NCI-H460 (cell line): ENCODE measurements at places on chromosomes 13 and 19. TPM values are rescaled to one million over a fixed set of nuclear protein-coding genes. Genes with fewer than 3 reads are reported as not detected.

- DNase-seq, result no peak
Observed at GRCh38 chr13:59446391-59446790, 717.3 kb downstream of the DIAPH3 start.

- DNase-seq, result no peak
Observed at GRCh38 chr13:65236841-65237418, 1993.2 kb downstream of the PCDH9 start.

Gene ATP4A
- total RNA-seq, result not detected in 2 replicates

- no peak for DNase-seq
Observed at GRCh38 chr19:45110851-45111266, 17.9 kb downstream of the PPP1R37 start.

- DNase-seq, result no peak
Observed at GRCh38 chr19:20165971-20166592, 932 bp upstream of the ZNF486 start.

- peak; percentile 67 for DNase-seq
Observed at GRCh38 chr19:2495130-2495641, 19.3 kb downstream of the GADD45B start.

Gene CATSPERD
- total RNA-seq, result not detected in 2 replicates

DNA sequence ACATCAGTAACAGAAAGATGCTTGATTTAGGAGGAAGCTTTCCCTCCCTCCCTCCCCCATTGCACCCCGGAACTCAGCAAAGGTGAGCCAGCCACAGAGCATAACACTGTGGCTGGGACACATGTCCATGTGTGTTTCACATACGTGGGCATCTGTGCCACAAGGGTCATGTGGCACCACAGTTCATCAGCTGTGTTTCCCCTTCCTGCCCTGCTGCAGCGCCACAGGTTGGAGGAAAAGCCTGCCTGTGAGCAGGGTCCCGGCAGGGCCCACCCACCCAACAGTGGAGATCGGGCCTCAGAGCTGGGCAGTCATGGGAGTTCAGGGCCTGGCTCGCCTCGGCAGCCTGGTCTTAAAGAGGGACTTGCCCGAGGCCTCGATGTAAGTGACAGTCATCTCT, 2.8 kb downstream of the ACP5 start:
- no peak for DNase-seq

DNA sequence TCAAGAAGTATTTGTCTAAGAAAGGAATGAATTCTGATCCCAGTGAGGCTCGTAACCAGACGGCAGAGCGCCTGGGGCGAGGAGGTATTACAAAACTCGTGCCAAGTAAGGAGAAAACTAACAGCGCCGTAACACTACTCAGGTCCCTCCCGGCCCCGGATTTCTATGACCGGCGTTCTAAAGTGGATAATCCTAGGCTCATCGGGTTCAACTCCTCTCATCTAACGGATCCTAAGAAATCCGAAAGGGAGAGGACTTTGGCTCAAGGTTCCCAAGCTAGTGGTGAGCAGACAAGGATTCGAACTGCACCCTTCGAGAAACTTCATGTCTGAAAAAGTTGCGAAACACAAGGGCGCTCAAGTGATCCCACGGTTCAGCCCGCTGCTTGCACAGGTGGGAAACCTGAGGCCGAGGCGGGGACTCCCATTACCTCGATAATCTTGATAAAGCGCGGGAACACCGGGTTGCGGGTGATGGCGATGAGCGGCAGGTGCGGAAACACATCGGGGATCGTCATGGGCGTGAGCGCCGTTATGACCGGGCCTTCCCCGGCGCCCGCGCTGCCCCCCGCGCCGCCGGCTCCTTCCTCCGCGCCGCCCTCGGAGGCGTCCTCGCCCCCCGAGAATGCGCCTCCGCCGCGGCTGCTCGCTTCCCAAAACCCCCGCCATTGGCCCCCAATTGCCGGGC, 529 bp downstream of the LONP1 start:
- no peak for DNase-seq

Gene ZSCAN22
- total RNA-seq, result 2.4 and 2.5 TPM in 2 replicates

Gene SLITRK6
- 0.32 and 0.94 TPM in 2 replicates for total RNA-seq

Gene FAM124A
- 1.7 and 2.9 TPM in 2 replicates for total RNA-seq

Gene CADM4
- total RNA-seq, result 3.1 and 5.9 TPM in 2 replicates

GRCh38 chr13:33994826-33995502, 177.0 kb downstream of the RFC3 start:
- DNase-seq, result no peak

Gene KLK6
- not detected in 2 replicates for total RNA-seq

GRCh38 chr13:85095418-85096272, 703.6 kb downstream of the SLITRK6 start:
- no peak for DNase-seq

- no peak for DNase-seq
Observed at GRCh38 chr13:39929583-39929982, 274.1 kb downstream of the COG6 start.

DNA sequence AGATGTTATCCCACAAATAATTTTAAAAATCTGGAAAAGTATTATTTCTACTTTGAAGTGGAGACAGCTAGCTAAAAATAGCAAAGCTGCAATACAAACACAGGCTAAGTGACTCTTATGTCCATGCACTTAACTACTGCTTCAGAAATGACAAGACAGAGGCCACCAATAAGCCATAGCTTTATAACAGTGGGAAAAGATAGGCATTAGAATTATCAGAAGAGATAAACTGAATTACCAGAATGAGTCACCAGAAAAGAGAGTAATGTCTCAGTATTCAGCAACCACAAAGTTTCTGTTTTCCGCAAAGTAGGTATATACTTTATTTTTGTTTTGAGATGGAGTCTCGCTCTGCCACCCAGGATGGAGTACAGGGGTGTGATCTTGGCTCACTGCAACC, 17.1 kb downstream of the CLN5 start:
- DNase-seq, result no peak

Gene NCR1
- total RNA-seq, result not detected in 2 replicates

Gene TEX29
- total RNA-seq, result not detected in 2 replicates

Gene ZNF577
- 0.63 and 1.0 TPM in 2 replicates for total RNA-seq

Gene C1QTNF9B
- total RNA-seq, result not detected in 2 replicates

DNA sequence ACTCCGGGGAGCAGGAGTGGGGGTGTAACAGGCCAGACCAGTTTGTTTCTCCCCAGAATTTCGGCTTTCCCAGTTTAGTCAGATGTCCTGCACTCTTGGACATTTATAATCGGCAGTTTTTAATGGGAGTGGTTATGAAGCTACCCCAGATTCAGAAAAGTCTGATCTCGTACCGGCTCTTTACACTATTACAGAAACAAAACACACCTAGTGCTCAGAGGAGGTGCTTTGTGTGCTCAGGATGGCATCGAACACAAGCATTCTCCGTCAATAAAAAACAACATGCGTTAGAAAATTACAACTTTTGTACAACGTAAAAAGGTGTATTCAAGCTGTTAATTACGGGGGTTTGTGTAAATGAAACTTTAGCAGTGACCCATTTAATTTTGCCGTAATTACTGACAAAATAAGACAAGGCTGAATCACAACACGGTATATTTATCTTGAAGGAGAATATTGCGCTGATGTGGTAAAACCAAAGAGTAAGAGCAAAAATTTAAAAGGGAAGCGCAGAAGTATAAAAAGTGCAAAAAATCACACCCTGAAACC, 6.6 kb upstream of the SOX1 start:
- no peak for DNase-seq

DNA sequence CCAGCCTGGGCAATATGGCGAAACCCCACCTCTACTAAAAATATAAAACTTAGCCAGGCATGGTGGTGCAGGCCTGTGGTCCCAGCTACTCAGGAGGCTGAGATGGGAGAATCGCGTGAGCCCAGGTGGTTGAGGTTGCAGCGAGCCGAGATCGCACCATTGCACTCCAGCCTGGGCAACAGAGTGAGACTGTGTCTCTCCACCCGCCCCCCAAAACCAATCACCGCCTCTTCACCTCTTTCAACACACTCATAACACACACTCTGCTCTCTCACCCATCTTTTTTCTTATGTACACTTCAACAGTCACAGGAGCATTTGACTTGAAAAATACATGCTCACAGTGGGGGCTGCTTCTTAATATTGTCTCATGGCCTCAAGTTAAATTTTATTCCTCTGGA, 76.8 kb downstream of the ESD start:
- DNase-seq, result no peak

Gene SLAIN1
- 11.8 and 15.0 TPM in 2 replicates for total RNA-seq

DNA sequence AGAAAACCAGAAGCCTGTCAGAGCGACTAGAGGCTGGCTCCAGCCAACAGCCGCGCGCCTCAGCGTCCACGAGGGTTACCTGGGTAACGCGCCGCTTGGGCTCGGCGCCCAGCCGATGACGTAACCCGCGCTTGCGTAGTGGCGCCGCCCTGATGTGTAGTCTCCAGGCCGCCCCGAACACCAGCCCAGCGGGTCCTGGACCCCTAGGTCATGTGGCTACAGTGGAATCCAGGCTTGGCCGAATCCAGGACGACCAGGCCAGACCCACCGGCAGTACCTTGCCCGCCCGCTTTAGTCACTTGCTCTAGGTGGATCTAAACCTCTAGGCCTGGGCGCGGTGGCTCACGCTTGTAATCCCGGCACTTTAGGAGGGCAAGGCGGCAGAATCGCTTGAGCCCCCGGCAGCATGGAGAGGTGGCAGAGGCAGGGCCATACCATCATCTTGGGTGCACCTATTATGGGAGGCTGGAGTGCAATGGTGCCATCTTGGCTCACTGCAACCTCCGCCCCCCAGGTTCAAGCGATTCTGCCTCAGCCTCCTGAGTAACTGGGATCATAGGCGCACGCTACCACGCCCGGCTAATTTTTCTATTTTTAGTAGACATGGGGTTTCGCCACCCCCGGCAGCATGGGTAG, 7.2 kb upstream of the ZNF606 start:
- peak; percentile 45 for DNase-seq

DNA sequence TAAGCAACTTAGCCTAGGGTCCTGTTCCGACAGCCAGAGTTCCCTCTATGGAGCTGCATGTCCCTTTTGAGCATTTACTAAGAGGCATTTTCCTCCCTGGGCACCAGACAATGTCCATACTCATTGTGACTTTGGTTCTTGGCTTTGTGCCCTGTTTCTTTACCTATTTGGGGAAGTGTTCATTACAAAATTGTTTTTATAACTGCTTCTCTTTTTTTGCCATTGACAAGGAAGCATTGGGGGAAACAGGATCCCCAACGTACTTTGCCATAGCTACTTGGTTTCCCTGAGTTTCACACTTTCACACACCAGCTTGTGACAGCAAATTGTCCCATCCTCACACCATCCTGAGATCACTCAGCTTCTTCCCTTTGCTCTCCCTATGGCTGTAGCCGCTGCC, 81.1 kb upstream of the SIAH3 start:
- DNase-seq, result no peak

Gene ZNF578
- total RNA-seq, result not detected in 2 replicates

DNA sequence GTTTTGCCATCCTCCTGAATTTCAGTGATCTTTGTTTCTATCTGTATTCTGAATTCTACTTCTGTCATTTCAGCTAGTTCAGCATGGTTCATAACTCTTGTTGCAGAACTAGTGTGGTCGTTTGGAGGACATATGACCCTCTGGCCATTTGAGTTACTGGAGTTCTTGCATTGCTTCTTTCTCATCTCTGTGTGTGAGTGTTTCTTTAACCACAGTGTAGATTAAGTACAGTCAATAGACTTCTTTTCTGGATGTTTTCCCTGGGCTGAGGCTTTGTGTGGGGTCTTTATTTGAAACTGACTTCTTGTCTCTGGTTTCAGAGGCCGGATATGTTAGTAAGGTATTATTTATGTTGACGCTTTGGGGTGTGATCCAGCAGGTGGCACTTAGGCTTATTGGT, 14.7 kb downstream of the IGFL2 start:
- no peak for DNase-seq

Gene GADD45B
- 36.6 and 38.4 TPM in 2 replicates for total RNA-seq

- no peak for DNase-seq
Observed at GRCh38 chr13:78129823-78130222, 211.2 kb upstream of the EDNRB start.

Gene SIGLEC5
- not detected in 2 replicates for total RNA-seq

DNA sequence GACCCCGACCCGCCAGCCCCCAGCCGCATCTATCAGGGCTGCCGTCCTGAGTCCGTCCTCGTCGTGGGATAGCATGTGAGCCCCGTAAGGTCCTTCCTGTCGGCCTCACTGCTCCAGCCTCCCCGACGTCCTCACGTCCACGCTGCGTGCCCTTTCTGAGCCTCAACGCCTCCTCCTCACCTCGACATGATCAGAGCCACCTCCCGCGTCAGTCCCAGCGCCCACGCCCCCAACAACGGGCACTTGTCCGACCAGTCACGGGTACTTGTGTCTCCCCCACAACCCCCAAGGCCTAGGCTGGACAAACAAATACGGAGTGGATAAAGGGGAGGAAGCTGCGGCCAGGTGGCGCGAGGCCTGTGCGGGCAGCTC, 665 bp downstream of the ZNF497 start:
- DNase-seq, result no peak

Gene INSL3
- not detected in 2 replicates for total RNA-seq

Gene LGALS4
- not detected in 2 replicates for total RNA-seq

GRCh38 chr19:4555657-4556561, 3.6 kb downstream of the SEMA6B start:
- no peak for DNase-seq

GRCh38 chr19:43534816-43535761, 2.1 kb downstream of the ZNF575 start:
- DNase-seq, result no peak

DNA sequence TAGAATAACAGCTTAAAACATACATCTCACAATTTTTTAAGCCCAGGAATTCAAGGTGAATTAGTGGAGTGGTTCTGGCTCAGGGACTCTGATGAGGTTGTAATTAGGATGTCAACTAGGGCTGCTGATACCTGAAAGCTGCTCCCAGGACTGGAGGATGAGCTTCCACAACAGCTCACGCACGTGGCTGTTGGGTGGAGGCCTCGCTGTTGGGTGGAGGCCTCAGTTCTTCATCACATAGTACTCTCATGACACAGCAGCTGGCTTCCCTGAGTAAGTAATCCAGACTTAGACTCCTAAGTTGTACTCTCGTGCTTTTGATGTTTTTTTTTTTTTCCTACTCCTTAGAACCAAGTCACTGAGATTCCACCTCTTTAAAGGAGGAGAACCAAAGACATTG, 577.1 kb upstream of the PRR20A start:
- DNase-seq, result no peak

- no peak for DNase-seq
Observed at GRCh38 chr19:54158812-54159351, 639 bp downstream of the LENG1 start.

- DNase-seq, result no peak
Observed at GRCh38 chr19:49390131-49390928, 2.3 kb downstream of the KASH5 start.

DNA sequence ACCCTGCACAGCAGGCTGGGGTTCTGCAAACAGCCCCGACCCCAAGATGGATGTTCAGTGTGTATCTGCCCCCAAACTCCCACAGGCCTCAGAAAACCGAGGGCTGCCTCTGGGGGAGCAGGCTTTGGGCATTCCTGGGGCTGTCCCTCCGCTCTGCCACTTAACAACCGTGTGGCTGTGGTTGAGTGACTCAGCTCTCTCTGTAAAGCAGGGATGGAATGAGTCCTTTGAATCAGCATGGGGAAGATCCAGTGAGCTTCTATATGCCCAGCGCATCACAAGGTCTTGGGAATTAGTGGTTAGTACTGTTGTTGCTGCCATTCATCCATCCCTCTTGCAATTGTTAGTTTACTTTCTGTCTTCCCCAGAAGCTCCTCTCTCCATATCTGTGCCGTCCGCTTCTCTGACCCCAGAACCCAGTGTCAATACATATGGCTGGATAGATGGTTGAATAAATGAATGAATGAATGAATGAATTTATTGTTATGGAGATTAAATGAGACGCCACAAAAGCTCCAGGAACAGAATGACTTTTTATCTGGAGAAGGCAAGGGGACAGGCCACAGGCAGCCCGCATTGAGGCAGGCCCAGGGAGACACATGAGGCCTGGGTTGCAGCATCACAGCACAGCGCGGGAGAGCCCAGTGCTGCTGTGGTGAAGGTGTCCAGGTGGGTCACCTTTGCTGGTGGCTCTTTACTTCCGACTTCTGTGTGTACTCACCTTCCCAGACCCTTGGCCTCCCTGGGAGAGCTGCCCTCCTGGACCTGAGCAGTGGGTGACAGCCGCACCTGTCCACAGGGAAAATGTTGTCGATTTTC, 89.2 kb downstream of the RGCC start:
- no peak for DNase-seq
